Stimulated activated CD4-positive, alpha-beta T cell treated with anti-CD3 and anti-CD28 coated beads, TNF-alpha, amount 100 ng/mL, for 4 hours (primary cell): ENCODE measurements at places on chromosomes 2 and 18.

DNA sequence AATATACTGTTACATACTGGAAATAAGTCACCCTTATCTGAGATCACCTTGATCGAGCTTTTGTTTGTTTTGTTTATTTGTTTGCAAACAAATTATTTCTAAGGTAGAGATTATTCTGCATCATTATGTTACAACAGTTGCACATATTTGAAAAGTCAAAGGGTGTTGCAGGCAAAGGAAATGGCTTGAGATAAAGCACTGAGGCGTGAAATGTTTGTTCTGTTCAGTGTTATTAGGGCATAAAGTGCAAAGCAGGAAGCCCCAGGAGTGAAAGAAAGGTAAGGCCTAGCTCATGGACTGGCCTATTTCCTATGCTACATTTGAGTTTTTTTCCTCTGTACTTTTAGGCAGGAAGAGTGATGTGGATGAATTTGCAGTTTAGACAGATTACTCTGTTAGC lies 1815.6 kb upstream of the LRRTM1 start:
- DNase-seq = no peak

- no peak for DNase-seq
Observed at GRCh38 chr2:192604295-192604694, 409.6 kb upstream of the TMEFF2 start.

DNA sequence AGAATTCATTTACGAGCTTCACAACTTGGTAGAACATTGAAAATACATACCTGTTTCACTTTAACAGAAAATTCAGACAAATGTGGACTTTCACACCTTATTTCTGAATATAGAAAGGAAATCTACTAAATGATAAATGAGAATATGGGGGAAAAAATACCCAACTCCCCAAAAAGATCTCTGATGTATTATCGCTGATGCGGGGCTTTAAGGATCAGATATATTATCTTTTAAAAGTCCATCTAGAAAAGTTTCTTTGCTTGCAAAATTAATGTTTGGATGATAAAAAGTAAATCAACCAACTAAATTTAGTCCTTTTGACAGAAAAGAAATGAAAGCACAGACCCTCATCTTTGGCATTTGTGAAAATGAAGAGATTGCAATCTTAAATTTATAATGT lies 540.1 kb upstream of the CHAC2 start:
- DNase-seq = no peak

DNA sequence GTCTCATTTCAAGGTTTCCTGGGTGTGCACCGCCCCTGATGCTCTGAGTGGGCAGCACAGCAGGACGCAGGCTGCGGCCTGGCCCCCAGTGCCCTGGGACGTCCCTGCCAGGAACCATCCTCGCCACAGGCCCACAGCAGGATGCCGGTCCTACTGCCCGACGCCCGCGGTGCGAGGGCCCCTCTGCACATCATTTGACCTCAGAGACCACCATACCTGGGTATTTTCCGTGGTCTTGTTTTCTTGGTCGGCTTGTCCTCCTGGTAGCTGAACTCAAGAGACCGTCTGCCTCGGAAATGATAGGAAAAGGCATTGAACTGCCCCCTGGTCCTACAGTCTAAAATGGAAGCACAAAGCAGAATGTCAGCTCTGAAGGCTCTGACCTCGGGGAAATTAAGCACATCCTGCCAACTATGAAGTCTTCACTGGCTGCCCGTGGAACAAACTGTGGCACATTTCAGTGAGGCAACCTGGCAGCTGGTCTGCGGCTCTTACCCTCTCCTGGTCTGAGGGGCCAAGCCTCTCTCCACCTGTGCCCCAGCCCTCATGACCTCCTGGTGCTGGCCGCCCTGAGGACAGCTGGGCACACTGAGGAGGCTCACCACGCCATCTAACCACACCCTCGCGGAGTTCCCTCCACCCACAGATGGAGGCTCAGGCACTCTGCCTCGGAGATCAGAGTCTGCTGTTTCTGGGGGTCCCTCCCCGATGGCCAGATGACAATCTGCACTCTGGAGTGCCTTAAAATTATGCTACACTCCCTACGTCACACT lies 105.0 kb downstream of the PXDN start:
- no peak for DNase-seq
